A549 treated with dexamethasone at 1 μM for 4 hours (cell line): ENCODE measurements at places on chromosomes 1 and 21. TPM values are rescaled to one million over a fixed set of nuclear protein-coding genes. Genes with fewer than 3 reads are reported as not detected.

The POLR3GL gene
- 10.1 to 12.9 TPM (median 12.5 TPM) in 5 replicates for total RNA-seq

The CLCNKA gene
- total RNA-seq = 0.04 to 0.07 TPM (median 0.05 TPM) in 4 of 5 replicates, not detected in the other

The TMPRSS15 gene
- total RNA-seq = not detected in 5 replicates

The GJA8 gene
- total RNA-seq = not detected in 5 replicates

The ATP1B1 gene
- 185 to 212 TPM (median 196 TPM) in 5 replicates for total RNA-seq

The SELENOF gene
- 125 to 173 TPM (median 141 TPM) in 5 replicates for total RNA-seq

The SASS6 gene
- total RNA-seq = 3.3 to 5.2 TPM (median 4.3 TPM) in 5 replicates

The AIM2 gene
- not detected in 5 replicates for total RNA-seq

The KPRP gene
- not detected in 5 replicates for total RNA-seq

The GALNT2 gene
- 123 to 170 TPM (median 165 TPM) in 5 replicates for total RNA-seq

The ZNF669 gene
- total RNA-seq = 3.1 to 4.7 TPM (median 4.0 TPM) in 5 replicates

The CLCA1 gene
- total RNA-seq = 0.04 TPM in 1 of 5 replicates, not detected in the others

The OXCT2 gene
- 0.39 to 0.72 TPM (median 0.62 TPM) in 5 replicates for total RNA-seq

The C1orf210 gene
- not detected in 5 replicates for total RNA-seq

The CENPF gene
- total RNA-seq = 71.3 to 85.3 TPM (median 81.8 TPM) in 5 replicates

The GJB5 gene
- 0.06 to 0.25 TPM (median 0.11 TPM) in 4 of 5 replicates, not detected in the other for total RNA-seq

The CD1E gene
- total RNA-seq = not detected in 5 replicates

The L1TD1 gene
- not detected in 5 replicates for total RNA-seq

The TNFRSF18 gene
- 0.07 TPM in 1 of 5 replicates, not detected in the others for total RNA-seq

The OR2G6 gene
- not detected in 5 replicates for total RNA-seq

The RYR2 gene
- 0.02 to 0.06 TPM (median 0.04 TPM) in 4 of 5 replicates, not detected in the other for total RNA-seq

The SLFNL1 gene
- total RNA-seq = 0.02 to 0.07 TPM (median 0.04 TPM) in 4 of 5 replicates, not detected in the other

The OR2AK2 gene
- total RNA-seq = not detected in 5 replicates

The AGMAT gene
- 5.2 to 8.2 TPM (median 7.7 TPM) in 5 replicates for total RNA-seq

The SPRR2B gene
- not detected in 5 replicates for total RNA-seq

The UBE2Q1 gene
- 53.2 to 66.0 TPM (median 61.9 TPM) in 5 replicates for total RNA-seq

The KIF26B gene
- total RNA-seq = 0.05 to 0.15 TPM (median 0.09 TPM) in 5 replicates

The MOB3C gene
- total RNA-seq = 3.6 to 4.5 TPM (median 3.8 TPM) in 5 replicates

The DNMT3L gene
- total RNA-seq = not detected in 5 replicates

The NUDT4B gene
- total RNA-seq = 0.58 to 1.9 TPM (median 1.1 TPM) in 5 replicates

The RIPK4 gene
- total RNA-seq = 16.0 to 23.1 TPM (median 20.0 TPM) in 5 replicates

The IGSF5 gene
- not detected in 5 replicates for total RNA-seq

The TSACC gene
- 2.2 to 3.0 TPM (median 2.5 TPM) in 5 replicates for total RNA-seq

The PODN gene
- 0.04 TPM in 1 of 5 replicates, not detected in the others for total RNA-seq

The WNT2B gene
- total RNA-seq = 0.19 to 0.33 TPM (median 0.21 TPM) in 5 replicates

The ST6GALNAC5 gene
- 0.09 to 0.29 TPM (median 0.15 TPM) in 4 of 5 replicates, not detected in the other for total RNA-seq

The PTGS2 gene
- total RNA-seq = 3.9 to 7.5 TPM (median 5.1 TPM) in 5 replicates

The ARHGEF2 gene
- 31.6 to 38.1 TPM (median 34.0 TPM) in 5 replicates for total RNA-seq
